ENCODE measurements at places on chromosomes 12 and 14.

DNA sequence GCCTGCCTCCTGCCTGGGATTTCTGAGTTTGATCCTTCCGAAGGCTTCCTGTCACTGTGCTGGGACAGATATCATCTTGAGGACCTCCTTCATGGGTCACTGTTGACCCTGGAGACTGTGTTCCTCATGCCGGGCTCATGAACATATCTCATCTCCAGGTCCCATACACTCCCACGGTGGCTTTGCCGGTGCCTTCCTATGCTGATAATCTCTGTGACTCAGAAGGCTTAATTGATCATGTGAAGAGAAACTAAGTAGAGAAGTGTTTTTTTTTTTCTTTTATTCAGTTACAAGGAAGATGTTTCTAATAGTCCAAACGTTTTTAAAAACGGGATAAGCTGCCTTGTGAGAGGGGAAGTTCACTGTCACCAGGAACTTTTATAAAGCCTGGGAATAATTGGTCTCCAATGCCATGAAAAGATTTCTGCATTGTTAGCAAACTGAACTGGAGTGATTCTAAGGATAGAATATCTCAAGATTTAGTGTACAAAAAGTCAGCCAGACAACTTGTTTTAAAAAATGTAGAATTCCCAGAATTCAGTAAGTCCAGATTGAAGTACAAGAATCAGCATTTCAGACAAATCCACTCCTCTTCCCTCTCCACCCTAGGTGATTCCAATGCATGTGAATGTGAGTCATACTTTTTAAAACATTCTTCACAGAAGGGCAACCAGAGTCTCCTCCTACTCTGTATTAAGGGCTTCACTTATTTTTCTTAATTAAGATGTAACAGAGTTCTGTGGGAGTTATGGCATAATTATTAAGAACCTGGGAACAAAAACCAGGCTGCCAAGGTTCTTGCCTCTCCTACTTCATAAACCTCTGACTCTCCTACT lies 139.8 kb upstream of the LGR5 start:
- no peak for DNase-seq

- DNase-seq, result no peak
These were observed 86.8 kb upstream of the ARHGAP5 start for GRCh38 chr14:31990183-31990857.

DNA sequence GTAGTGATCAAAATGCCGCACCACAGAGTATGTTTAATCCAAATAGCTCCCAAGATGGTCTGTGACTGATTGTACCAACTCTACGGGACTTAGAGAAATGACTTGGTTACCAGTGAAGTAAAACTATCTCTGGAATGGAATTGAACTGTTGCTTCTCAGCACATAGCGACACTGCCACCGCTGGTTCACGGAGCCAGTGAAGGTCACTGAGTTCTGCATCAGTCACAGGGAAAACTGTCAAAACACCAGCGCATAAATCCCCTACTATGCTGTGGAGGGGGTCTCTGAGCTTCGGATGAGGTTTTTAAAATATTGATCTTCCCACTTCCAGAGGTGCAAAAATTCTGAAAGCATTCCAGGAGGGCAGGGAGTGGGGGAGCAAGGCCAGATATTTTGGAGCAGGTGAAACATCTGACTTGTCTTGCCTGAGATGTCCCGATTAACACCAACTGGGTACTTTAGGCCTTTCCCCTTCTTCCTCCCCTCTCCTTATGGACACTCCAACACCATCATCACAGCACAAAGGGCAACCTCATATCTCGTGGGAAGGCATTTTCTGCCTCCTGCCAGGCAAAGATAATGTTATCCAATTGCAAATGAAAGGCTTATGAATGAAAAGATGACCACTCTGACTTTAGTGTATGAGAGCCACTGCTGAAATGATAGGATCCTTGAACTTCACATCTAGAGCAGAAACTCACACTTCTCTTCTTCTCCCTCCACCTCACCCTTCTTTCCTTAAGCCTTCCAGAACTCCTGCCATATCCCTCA lies 2.0 kb upstream of the PLXNC1 start:
- no peak for DNase-seq

DNA sequence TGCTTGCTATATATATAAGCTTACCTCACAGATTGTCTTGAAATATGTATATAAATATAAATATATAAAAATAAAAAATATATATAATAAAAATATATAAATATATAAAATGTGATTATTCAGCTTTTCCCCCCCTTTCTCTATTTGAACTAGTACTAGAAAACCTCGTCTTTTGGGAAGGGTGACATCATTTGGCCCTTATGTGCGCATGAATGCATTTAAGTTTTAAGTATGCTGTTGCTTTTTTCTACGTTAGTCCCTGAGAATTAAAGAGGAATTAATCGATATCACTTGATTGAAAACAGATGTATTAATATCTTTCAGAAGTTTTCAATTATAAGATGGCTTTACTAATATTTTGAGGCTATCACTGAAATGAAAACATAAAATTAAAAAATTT lies 69.9 kb downstream of the RAD51B start:
- no peak for DNase-seq

DNA sequence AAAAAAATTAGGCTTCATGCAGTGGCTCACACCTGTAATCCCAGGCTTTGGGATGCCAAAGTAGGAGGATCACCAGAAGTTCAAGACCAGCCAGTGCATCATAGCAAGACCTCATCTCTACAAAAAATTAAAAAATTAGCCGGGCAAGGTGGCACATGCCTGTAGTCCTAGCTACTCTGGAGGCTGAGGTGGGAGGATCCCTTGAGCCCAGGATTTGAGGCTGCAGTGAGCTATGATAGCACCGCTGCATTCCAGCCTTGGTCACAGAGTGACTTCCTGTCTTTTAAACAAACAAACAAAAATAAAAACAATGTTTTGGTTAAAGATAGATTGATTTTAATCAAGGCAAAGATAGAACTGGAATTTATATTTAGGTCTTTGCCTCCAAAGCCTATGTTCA lies 60.6 kb downstream of the WNK1 start:
- no peak for DNase-seq

DNA sequence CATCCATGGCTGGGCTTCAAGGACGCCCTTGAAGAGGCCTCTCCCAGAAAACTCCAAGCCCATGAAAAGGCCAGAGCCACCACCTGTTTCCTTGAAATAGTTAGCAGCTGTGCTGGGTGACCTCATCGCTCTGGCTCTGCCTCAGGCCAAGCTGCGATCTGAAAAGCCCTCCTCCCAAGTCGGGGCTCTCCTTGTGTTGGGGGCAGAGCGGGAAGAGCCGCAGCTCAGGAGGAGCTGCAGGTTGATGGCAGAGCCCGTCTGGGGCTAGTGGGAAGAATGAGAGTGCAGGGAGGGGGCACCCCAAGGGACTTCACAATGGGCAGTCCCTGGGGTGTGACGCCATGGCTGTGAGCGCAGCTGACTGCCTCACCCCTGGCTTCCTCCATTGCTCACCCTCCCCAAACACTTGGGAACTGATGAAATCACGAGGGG lies 50.0 kb upstream of the STON2 start:
- DNase-seq, result no peak

DNA sequence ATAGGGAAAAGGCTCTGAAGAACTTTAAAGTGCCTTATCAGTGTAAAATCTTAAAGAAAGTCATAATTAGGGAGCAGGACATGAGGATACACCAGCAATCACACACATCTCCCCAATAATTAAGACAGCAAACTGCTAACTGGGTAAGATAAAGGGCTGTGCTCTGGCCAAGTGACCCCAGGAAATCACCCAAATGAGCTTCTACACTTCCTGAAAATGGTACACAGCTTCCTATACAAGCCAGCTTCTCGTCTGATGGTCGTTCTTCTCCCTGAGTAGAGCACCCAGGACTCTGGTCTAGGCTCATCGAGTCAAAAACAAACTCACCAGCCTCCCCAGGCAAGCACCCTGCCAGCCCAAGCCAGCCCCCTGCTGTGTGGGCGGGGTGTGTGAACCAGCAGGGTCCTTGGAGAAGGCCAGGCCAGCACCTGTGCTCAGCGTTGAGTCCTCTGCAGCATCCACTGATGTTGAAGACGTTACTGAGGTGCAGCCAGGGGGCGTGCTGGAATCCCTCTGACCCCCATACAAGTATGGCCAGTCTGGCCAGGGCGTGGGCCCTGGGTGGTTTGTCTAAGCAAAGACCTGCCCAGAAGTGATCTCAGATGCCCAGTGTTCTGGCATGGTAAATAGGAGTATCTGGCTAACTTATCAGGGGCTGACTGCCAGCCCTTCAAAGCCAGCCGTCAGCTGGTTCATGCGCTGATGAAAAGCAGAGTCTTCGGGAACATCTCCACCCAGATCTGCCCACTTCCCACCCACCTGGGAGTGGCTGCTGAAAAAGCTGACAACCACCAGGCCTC lies 41.4 kb downstream of the ACTN1 start:
- no peak for DNase-seq

DNA sequence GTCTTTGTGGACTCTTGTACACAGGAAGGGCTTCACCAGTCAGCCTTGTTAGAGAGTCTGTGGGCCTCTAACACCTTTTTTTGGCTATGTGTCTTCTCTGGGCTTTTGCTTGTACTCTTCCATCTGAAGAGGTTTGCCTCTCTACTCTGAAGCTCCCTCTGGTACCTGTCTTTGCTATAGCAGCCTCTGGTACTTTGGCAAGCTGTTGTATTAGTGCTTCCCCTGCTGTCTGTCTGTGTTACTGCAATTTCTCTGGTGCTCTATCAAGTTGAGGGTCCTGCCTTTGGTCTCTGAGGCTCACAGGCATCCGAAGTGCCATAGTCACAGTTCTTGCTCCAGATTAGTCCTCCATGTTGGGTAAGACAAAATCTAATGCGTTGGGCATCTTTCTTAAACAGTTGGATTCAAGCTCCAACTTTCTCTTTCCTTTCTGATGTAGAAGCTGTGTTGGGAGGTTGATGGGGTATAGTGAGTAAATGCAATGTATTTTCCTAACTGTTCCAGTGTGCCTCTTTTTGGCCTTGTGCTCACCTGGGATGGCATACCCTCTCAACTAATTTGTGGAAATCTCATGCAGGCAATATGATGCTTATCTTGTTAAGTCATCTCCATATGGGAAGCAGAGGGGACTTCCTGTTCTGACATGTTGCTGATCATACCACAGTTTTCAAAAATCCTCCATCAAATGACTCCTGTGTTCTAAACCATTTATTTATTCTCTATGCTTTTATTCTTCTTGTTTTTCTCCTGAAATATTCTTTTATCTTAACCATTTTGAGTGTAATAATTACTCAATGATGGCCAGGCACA lies 88.8 kb downstream of the ATF7IP start:
- no peak for DNase-seq

- DNase-seq, result no peak
These were observed 55.7 kb downstream of the TRPV4 start for GRCh38 chr12:109777544-109777943.

DNA sequence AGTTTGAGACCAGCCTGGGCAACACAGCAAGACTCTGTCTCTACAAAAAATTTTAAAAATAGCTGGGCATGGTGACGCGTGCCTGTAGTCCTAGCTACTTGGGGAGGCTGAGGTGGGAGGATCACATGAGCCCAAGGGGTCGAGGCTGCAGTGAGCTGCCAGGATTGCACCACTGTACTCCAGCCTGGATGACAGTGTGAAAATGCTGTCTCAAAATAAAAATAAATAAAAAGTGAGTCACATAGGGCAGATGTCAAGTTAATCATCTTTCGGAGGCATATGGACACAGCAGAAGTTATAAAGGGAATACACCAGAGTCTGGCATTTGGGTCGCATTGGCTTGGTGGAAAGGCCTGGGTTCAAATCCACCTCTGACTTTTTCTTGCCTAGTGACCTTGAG lies 92.7 kb downstream of the PHETA1 start:
- no peak for DNase-seq

DNA sequence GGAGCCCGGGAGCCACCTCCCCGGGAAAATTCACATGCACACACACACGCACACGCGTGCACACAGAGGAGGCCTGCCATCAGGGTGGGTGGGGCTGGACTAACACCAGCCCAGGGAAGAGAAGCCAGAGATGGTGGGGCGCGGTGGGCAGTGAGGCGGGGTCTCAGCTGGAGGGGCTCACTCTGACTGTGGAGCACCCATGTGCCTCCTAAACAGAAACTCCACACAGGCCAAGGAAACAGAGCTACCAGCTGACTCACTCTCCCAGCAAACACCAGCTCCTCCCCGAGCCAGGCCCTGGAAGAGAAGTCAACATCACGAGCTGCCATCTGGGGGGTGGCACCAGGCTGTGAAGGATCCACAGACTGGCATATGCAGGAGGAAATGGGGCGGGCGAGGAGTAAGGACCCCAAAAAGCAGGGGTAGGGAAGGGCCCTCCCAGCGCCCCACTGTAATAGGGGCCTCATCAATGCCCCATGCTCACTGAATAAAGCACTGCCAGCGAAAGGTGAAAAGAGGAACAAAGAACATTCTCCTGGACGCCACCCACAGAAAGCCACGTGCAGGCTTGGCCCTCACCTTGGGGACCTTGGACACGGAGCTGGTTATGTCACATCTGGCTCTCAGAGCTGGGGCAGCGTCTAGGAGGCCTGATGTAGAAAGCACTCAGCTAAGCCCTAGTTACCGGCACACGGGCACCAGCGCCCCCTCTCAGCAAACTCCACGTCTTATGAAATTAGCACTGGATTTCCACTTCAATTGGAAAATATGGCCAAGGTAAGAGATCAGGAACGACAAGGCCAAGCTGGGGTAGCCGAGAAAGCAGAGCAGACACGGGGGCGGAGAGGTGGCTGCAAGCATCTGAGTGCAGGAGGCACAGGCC lies 8.4 kb upstream of the INF2 start:
- DNase-seq, result no peak

DNA sequence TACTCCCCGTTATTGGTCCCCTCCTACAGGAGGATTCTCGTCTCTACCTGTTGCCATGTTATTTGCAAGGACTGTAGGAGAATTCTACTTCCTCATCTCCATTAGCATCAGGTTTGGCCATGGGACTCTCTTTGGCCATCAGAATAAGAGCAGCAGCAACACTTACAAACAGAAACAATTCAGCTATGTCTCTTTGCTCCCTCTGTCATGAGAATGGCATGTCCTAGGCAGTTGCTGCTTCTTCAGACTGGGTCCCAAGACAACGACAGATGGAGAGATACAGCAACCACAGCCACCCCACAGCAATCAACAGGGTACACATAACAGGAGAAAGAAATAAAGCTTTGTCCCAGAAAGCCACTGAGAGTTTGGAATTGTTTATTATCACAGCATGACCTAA lies 19.7 kb downstream of the SLC41A2 start:
- DNase-seq, result no peak

GRCh38 chr12:24360907-24361306 lies 411.4 kb upstream of the SOX5 start:
- DNase-seq, result no peak

DNA sequence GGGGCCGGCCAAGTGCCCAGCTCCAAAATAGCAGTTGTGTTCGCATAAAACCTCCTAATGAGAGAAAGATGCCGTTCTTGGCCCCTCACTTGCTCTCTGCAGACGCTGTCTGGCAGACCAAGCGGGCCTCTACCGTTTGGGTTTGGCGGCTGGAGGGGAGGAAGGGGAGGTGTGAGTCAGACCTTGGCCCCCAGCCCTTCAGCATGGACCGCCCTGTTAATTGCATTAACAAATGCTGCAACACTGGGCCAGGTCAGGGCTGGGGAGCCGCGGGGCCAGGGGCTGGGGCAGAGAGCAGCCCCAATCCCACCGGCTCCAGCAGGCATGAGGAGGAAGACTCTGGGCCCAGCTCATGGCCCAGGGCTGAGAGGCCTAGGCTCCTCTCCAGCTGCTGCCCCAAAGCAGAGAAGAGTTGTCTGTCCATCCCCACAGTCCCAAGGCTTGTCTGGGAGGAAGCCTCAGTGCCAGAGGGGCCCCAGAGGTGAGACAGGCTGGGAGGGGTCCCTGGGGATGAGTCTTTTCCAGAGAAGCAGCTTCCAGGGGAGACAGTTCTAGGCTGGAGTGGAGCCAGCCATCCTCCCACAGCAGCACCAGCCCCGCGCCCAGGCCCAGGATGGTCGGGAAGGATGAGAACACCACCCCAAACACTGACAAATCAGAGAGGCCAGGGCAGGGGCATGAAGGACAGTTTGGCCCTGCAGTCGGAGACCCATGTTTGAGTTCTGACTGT lies 16.9 kb downstream of the LTBP2 start:
- DNase-seq, result no peak
